ENCODE measurements at places on chromosomes 4 and X. TPM values are rescaled to one million over a fixed set of nuclear protein-coding genes. Genes with fewer than 3 reads are reported as not detected.

DNA sequence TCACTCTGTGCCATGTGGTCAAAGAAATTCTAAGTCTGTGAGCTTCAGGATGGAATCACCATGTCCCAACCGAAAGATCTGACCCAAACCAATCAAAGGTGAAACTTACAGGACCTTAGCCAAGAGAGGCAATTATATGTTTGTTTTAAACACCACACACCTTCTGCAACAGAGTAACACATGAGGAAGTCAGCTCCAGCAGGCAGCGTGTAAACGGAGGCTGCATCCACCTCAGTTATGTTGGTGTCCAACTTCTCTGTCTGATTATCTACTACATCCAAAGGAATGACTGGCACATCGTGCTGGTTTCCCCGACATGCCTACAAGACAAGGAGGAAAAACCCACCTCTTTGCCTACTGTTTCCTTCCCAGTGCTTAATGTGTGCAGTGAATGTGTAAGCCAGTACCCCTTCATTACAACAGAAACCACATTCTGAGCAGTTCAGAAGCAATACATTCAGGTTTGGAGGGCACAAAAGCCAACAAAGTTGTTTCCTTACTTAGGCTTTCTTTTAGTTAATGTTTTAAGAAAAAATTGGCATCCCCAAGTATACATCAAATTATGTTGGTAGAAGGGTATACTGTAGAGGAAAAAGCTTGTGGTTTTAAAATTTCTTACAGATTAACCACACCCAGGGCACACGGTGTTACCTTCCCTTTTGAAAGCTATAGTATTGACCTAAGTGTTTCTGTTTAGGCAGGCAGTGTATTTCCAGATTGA is 12.4 kb downstream of the CASP6 start:
- H3K27ac ChIP-seq: no peak overlapping the region
- no peaks in the 10 kb centered on the region for H3K27me3 ChIP-seq

GRCh38 chr4:109440948-109441347 is 7.3 kb downstream of the SEC24B start:
- H3K27me3 ChIP-seq: no peaks in the 10 kb centered on the region
- H3K4me3 ChIP-seq: no peak overlapping the region
- H3K36me3 ChIP-seq: no peaks in the 10 kb centered on the region
- DNase-seq: no peak

DNA sequence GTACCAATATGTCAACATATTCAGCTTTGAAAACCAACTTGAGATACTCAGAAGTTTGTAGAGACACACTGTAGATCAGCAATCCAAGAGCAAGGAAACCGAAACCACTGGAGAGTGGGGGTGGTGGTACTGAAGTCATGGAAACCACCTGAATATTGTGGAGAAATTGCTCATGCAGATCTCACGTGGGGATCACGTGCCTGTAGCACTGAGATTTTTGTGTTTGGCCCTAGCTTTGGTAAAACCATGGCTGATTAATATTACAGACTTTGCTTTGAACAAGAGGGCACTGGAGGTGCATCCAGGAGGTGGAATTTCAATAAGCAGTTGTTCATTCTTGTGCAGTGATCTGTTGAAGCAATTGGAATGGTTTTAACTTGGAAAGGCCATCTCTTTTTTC is 47.2 kb downstream of the GBA3 start:
- no peaks in the 10 kb centered on the region for H3K36me3 ChIP-seq
- no peaks in the 10 kb centered on the region for H3K4me1 ChIP-seq
- H3K4me3 ChIP-seq: no peak overlapping the region
- no peak overlapping the region for H3K27ac ChIP-seq

GRCh38 chrX:43717161-43717560 is 61.1 kb downstream of the MAOA start:
- no peak overlapping the region for H3K4me3 ChIP-seq
- DNase-seq: no peak
- no peaks in the 10 kb centered on the region for H3K27me3 ChIP-seq
- H3K27ac ChIP-seq: no peak overlapping the region
- H3K36me3 ChIP-seq: peaks cover 5% of the 10 kb centered on the region
- no peaks in the 10 kb centered on the region for H3K4me1 ChIP-seq

GRCh38 chr4:66062044-66062443 is 391.8 kb upstream of the EPHA5 start:
- no peaks in the 10 kb centered on the region for H3K27me3 ChIP-seq
- no peak overlapping the region for H3K4me3 ChIP-seq
- H3K4me1 ChIP-seq: no peaks in the 10 kb centered on the region
- H3K36me3 ChIP-seq: no peaks in the 10 kb centered on the region

DNA sequence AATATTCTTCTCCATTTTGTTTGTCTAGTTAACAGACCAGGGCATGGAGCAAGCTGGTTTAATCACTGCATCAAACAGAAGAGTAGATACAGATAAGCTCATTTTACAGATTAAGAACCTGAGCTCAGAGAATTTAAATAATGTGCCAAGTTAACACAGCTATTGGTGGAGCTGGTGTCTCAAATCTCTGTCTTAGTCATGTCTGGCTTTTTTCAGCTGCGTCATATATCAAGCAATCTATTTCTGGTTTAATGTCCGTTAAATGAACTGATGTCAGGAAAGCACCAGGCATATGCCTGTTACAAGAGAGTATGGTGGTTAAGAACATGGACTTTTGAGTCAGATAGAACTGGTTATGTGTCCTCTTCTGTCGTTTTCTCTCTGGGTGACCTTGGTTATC is 79.8 kb upstream of the ADGRA3 start:
- no peaks in the 10 kb centered on the region for H3K4me1 ChIP-seq
- H3K36me3 ChIP-seq: no peaks in the 10 kb centered on the region
- H3K27me3 ChIP-seq: no peaks in the 10 kb centered on the region
- no peak for DNase-seq

DNA sequence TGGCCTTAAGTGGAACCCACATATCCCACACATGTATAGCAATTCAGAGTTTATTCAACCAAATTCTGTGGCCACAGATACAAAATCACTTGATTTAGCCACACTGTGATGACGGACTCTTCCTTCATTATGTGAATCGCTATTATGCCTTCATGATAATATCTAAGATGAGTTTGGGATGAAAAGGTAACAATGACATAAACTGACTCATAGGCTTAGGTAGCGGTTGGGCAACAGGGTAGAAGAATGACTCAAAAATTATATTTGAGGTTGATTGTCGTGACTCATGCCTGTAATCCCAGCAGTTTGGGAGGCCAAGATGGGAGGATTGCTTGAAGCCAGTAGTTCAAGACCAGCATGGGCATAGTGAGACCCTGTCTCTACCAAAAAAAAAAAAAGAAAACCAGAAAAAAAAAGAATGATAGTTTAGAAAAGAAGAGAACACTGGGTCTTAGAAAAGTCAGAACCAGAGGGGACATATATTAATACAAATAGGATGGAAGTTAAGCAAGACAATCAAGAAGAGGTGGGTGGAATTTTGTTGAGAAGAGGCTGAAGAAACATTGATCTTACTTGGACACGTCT is 70.4 kb upstream of the USP9X start:
- DNase-seq: no peak
- no peak overlapping the region for H3K27ac ChIP-seq
- H3K36me3 ChIP-seq: no peaks in the 10 kb centered on the region
- peaks cover 12% of the 10 kb centered on the region for H3K4me1 ChIP-seq
- H3K27me3 ChIP-seq: no peaks in the 10 kb centered on the region

DNA sequence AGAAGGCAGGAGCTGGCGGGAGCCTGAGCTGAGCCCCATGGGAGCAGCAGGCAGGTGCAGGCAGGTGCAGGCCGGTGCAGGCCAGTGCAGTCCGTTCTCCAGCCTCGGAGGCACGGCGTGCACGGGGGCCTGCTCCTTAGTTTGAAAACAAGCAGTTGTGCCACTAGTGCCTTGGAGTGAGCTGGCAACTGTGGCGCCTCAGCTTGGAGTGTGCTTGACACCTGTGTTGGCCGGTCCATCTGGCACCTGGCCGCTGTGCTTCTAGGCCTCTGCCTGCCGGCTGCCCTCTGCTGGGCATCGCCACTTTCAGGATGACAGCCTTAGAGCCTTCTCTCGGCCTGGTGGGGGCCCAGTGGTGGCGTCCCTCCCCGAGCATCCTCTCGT is 47.9 kb downstream of the RGS12 start:
- peak; percentile 81 for DNase-seq
- no peaks in the 10 kb centered on the region for H3K36me3 ChIP-seq
- H3K4me1 ChIP-seq: peaks cover 20% of the 10 kb centered on the region
- no peaks in the 10 kb centered on the region for H3K27me3 ChIP-seq

DNA sequence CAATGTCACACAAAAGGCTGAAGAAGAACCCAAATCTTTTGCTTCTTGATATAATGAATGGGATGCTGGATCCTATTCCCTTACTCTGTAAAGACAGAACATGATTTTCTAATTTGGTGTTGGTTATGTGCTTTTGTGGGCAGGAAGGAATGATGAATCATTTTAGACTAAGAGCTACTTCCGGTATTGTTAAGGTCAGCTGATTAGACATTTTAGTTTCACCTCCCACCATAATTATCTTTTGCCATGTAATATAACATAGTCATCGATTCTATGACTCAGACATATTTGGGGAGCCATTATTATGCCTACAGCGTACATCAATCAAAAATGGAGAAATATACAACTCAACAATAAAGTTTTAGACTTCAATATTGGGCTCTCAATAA is 265.3 kb downstream of the ZNF674 start:
- no peak overlapping the region for H3K4me3 ChIP-seq
- H3K4me1 ChIP-seq: no peaks in the 10 kb centered on the region
- no peak for DNase-seq
- no peaks in the 10 kb centered on the region for H3K36me3 ChIP-seq

The SLC9B1 gene
- total RNA-seq: not detected

The FANCB gene
- total RNA-seq: 0.74 TPM

The AVPR2 gene
- total RNA-seq: 4.9 TPM

The CT55 gene
- not detected for total RNA-seq

The SLC35A2 gene
- total RNA-seq: 7.1 TPM

The DCAF8L2 gene
- total RNA-seq: not detected

Measured in vagina (tissue), 2 donors.